ENCODE measurements at places on chromosomes 11 and 22.

DNA sequence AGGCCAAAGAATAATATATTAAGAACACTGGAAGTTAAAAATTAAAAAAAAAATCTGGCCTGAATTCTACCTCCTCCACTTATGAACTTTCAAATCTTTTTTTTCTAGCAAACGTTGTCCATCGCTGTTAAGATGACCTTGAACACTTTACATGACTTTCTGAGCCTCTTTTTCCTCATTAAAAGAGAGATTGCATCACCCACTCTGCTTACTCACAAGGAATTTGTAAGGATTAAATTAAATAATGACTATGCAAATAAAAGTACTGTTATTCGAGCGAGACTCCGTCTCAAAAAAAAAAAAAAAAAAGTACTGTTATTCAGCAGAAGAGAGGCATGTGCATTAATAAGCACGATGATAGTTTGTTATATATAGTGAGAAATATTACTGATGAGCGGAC lies 285.1 kb upstream of the CCDC90B start:
- no peak for DNase-seq

DNA sequence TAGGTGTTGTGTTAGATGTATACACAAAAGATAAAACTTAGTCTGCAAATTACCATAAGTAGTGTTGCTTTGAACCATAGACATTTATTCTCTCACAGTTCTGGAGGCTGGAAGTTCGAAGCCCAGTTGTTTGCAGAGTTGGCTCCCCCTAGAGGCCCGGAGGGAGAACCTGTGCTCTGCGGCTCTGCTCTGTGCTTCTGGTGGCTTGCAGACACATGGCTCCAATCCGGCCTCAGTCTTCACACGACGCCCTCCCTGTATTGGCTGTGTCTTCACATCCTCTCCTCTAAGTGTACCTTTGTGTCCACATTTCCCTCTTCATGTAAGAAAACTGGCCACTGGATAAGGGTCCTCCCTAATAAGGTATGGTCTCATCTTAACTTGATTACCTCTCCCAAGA lies 128.4 kb downstream of the OPCML start:
- DNase-seq: peak; percentile 10

- DNase-seq: no peak
These were observed 69.4 kb downstream of the MRTFA start for GRCh38 chr22:40567106-40567505.

DNA sequence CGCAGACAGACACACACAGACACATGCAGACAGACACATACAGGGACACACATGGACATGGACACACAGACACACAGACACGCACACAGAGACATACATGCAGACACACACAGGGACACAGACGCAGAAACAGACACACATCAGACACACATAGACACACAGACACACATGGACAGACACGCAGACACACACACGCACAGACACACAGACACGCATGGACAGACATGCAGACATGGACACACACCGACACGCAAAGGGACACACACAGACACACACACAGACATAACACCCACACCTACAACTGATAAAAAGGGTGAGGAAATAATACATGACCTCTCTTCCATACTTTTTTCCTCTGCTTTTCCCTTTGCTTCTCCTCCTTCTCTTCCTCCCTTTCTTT lies 146.2 kb downstream of the HIPK3 start:
- DNase-seq: no peak

DNA sequence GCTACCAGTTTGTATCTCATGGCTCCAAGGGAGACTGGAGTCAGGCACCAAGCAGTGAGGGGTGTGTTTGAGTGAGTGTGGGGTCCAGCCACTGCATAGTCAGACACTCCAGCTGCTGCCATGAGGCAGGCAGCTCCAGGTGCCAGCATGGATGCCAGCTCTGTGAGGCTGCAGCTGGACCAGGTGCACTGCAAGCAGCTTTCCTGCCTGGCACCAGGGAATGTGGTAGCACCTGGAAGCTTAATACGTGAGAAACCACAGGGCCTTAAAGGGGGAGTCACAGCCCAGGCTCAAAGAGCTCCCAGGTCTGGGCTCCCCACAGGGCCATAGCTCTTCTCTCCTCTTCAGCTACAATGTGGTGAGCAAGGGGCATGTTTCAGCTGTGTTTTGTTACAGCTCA lies 817.8 kb upstream of the LUZP2 start:
- DNase-seq: no peak

DNA sequence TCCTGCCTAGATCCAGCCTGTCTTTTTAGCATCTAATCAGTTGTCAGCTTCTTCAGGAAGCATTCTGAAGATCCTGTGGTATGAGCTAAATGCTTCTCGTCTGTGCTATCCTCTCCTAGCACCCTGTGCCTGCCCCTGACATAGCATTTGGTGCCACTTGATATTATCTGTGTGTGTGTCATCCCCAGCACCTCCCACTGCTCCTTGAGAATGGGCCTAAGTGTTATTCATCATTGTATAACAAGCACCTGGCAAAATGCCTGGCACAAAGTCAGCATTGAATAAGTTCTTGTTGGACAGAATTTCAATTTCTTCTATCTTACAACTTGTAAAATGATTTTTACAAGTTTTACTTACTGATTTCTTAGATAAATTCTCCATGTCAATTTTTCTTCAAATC lies 28.1 kb upstream of the OLFML1 start:
- no peak for DNase-seq

- DNase-seq: peak; percentile 51
These were observed 35.1 kb downstream of the MMP7 start for GRCh38 chr11:102495161-102496042.

DNA sequence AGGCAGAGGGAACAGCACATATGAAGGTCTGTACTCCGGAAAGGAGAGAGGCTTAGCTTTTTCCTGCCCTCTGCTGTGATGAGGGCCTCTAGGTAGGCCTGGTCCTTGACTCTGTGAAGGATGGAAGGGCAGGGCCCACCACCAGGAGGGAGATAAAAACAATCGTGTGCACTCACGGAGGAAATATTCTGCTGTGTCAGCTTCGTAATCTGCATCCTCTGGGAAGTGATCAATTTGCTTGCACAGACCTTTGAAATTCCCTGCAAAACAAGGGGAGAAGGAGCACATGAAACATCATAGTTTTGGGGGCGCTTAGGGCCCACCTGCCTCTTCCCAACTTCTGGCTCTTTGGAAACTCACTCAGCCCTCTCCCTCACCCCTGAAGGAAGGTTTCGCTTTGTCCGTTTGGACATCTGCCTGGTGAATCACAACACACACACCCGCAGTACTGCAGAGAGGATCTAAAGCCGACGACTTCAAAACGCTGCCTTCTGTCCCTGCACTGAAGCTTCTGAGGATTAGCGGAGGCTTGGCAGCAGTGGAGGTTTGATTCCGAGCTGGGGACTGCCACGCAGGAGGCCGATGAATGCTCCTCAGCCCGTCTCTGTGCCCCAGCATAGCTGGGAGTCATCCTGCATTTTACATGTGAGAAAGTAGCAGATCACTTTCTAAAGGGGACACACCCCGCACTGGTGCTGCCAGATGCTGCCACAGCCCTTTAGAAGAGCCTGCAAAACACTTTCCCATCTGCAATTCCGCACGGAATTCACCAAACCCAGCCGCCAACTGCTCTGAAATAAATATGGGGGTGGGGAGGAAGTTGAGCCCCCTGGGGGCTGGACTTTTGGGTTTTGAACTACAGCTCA lies 58.6 kb upstream of the EIF3D start:
- DNase-seq: no peak

DNA sequence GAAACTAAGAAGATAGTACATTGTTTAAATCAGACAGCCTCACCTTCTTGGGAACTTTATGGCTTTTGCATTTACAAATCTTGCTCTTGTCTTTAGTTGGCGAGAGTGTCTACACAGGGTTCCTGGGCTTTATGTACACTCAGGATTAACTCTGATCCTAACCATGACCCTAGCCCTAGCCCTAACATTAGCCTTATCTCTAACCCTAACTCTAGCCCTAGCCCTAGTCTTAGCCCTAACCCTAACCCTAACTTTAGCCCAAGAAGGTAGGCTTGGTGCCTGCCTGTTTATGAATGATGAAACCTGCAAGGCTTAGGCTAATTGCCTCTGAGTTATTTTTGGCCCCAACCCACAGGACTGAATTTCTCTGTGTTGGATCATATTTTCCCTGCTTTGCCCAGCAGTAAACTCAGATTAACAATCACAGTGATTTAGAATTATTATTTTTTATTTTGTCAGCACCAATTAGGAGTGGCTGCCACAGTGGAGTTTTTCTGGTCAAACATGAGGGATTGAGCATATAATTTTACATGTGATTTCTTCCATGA lies 44.1 kb upstream of the OR9Q1 start:
- no peak for DNase-seq

GRCh38 chr11:35247428-35247827 lies 108.5 kb downstream of the CD44 start:
- DNase-seq: peak; percentile 75

DNA sequence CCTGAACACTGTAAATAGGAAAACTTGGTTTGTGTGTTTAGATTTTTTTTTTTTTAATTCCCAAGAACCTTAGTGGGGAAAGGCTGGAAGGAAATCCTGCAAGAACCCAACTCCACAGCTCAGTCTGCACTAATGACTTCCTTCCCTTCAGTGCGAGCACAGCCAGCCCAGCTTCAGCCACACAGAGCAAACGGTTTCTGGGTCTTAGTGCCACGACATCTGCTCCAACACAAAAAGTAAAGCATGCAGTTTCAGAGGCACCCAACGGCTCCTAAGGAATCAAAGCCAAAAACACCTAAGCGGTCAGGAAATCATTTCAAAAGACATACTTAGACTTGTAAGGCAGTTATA lies 236.1 kb downstream of the TTC28 start:
- DNase-seq: peak; percentile 39

DNA sequence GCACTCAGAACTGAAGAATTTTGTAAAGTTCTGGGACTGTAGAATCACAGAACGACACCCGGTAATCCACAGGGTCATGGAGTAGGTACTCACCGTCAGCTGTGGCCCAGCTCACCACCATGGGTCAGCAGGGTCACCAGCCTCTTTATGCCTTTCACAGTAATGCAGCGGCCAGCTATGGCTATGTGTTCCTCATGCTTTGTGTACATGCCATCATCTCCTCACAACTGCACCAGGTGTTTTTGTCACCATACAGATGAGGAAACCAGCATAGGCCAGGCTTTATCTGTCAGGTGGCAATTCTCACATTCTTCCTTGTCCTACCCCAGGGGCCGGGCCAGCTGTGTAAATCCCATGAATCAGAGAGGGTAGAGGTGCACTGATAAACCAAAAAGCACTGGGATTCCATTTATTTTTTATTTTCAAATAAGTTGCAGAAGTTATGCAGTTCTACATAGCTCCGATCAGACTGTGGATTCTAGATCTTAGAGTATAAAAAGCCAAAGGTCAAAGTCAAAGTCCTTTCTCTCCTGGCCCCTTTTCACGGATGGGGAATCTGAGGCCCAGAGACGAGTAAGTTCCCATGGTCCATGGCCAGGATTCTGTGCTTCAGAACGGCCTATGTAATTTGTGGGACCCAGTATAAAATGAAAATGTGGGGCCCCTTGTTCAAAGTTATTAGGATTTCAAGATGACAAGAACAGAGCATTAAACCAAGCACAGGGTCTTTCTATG lies 17.5 kb downstream of the TSKU start:
- DNase-seq: no peak

- DNase-seq: peak; percentile 75
These were observed 69.4 kb downstream of the OSBP2 start for GRCh38 chr22:30763815-30764673.

DNA sequence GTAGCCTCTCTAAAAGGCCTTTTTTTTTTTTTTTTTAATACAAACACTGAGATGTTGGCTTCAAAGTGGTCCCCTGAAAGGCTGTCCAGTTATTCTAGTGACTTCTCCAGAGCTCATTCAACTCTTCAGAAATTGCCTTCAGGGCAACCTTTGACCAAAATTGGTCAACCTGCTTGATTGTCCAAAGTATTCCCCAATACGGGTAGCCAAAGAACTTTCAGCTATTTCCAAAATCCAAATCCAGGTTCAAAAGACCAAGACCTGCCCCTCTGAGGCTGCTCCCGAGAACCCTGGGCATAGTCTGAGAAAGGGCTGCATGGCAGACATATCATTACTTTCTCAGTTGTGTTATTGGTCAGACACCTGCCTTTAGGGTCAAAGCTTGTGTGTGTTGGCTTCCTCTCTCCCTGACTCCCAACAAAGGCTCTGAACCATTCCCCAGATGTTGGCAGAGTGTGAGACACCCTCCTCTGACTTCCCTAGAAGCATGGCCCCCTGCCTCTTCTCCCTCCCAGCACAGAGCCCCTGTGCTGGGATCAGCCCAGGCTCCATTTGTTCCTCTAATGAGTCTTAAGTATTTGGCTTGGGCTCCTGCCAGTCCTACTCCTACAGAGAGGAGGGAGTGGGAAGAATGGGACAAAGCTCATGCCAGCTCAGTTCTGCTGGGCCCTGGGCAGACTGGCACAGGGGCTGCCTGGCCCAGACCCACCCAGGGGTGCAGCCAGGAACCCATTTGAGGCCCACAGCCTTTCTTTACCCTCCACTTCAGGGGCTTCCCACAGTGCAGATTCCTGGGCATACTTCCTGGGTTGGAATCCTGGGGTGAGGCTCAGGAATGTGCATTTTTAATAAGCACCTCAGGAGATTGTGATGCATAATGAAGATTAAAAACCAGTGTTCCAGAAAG lies 30.3 kb downstream of the TNKS1BP1 start:
- no peak for DNase-seq

- DNase-seq: no peak
These were observed 48.4 kb upstream of the WNT7B start for GRCh38 chr22:46025225-46025972.

GRCh38 chr11:80771017-80771416 lies 1330.2 kb upstream of the TENM4 start:
- no peak for DNase-seq

DNA sequence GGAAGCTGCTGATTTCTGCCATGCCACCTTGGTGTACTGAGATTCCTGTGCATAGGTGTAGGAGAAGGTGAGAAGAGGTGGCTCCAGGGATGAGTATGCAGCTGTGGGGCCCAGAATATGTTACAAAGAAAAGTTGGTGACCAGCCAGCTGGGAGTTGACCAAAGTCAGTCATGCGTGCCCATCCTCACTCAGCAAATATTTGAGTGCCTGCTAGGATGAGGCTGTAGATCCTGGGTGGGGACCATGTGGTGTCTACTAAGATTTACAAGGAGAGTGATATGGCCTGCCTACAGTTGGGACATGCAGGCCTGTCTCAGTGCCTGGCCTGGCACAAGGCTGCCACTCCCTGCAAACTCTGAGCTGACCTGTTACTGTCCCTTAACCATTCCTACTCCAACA lies 19.4 kb downstream of the RNF185 start:
- DNase-seq: no peak
